ENCODE measurements at places on chromosomes 16 and 17.

- no peak for DNase-seq
Measured at GRCh38 chr16:87947356-87948118, 3.7 kb upstream of the BANP start.

GRCh38 chr16:50878966-50879615, 137.2 kb downstream of the CYLD start:
- DNase-seq: no peak

- DNase-seq: no peak
Measured at GRCh38 chr16:66752379-66752778, 970 bp upstream of the DYNC1LI2 start.

DNA sequence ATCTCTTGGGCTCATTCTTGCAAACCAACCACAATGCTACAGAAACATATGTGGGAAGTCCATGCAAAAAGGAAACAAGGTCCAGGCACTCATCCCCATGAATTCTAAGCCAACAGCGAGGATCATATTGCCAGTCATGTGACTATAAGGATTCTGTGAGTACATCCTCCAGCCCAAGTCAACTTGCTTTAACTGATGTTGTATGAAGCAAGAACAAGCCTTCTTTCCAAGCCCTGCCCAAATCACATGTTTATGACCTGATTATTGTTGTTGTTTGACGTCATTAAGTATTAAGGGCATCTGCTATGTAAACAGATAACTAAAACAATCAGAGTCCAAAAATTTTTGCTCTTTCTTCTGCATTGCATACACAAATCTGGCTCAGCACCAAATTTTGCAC, 78.2 kb upstream of the MON1B start:
- no peak for DNase-seq

DNA sequence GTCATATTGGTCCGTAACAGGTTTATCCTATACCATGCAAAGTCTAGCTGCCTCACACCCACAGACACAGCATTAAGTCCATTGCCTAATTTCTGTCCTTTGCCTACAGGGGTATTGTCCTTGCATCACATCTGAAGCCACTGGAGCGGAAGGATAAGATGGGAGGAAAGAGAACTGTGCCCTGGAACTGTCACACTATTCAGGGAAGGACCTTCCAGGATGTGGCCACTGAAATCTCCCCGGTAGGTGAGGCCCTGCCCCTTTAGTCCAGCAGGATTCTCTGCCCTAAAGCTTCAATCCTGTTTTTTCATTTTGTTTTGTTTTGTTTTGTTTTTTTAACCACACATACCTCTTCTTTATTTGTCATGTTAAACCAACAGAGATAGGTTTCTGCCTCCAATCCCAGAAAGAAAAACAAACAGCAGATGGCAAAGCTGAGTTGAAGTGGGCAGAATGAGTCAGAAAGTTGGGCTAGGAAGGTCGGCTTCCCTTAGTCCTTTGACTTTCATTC, 2.2 kb upstream of the EFTUD2 start:
- DNase-seq: no peak

GRCh38 chr17:68840073-68840472, 115.1 kb downstream of the ABCA8 start:
- DNase-seq: no peak

- DNase-seq: peak; percentile 51
Measured at GRCh38 chr16:24075931-24076716, 180.0 kb upstream of the CACNG3 start.

DNA sequence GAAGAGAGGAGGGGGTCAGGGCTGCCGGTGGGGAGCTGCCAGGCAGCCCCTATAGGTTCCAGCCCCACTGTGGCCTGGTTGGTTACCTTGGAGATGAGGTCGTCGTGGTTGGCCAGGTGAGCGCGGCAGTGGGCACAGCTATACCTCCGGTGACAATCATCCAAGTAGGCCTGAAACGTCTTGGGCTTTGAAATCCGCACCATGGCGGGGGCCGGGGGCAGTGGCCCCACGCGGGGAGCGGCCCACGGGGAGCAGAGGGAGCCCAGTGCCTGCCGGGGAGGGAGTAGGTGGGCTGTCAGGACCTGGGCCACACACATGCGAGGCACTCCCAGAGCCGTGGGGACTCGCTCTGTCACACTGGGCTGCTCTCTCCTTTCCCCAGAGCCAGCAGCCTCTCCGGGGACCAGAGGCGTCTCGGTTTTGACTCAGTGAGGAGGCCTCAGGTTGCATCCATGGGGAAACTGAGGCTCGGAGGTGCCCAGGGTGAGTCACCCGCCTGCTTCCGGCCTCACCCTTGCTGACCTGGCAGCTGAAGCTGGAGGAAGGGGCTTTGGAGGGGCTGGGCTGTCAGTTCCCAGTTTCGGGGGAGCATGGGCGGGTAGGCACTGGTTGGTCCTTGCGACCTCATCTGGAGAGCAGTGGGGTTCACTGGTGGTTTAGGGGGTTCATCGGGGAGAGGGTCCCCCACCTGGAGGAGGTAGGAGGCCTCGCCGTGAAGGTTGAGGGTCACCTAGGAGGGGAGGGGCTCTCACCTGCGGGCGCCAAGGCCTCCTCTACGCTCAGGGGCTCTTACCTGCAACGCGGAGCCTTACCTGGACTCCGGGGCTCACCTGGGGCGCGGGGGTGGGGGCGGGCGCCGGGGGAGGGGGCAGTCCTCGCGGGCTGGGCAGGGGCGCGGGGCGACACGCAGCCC, 591 bp downstream of the YPEL3 start:
- DNase-seq: peak; percentile 41

- no peak for DNase-seq
Measured at GRCh38 chr16:89410322-89410721, 80.0 kb downstream of the ANKRD11 start.

- DNase-seq: no peak
Measured at GRCh38 chr17:71118039-71118438, 948.7 kb downstream of the KCNJ2 start.

DNA sequence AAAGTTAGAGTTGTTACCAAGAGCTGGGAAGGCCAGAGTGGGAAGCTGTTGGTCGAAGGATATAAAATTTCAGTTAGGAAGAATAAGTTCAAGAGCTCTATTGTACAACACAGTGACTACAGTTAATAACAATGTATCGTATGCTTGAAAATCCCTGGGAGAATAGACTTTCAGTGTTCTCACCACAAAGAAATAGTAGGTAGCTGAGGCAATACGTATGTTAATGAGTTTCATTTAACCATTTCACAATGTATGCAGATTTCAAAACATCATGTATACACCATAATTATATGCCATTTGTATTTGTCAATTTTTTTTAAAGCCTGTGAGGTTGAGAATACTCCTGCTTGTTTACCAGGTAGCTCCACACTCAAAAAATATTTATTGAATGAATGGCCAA, 41.5 kb upstream of the MYOCD start:
- no peak for DNase-seq

GRCh38 chr16:83878838-83879237, 20.1 kb upstream of the MLYCD start:
- DNase-seq: no peak

DNA sequence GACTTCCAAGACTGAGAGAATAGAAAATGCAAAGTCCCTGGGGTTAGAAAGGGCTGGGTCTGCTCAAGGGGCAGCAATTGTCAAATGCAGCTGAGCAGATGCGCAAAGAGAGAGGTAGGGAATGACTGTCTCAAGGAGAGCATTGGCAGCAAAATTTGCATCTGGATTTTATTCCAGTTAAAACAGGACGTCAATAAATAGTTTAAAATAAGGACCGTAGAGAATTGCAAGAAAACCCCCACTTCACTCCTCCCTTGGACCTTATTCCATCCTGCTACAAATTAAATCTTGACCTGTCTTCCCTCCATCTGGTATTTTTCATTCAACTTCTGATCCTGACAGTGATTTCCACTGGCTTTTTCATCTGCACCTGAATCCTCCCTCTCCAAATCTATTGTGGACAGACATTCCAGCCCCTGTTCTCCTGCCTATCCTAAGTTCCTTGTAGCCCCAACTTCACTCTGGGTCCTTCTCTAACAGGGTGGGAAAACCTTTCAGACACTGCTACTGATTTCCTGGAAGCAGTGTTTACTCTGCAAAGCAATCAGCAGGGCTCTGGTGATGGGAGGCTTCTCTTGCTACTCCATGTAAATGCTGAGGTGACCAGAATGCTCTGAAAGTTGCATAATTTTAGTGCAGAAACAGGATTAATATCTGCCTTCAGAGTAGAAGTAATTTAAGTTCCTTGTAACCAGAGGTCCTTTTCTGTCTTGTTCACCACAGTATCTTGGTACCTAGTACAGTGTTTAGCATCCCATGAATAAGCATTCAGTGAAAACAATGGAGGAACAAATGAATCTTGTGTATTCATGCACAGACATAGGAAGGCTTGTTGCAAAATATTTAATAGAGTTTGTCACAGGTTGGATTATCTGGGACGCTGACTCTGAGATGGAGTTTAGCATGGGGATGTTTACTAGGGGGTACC, 79.2 kb downstream of the CDH11 start:
- no peak for DNase-seq
